ENCODE measurements at places on chromosomes 16 and 17.

DNA sequence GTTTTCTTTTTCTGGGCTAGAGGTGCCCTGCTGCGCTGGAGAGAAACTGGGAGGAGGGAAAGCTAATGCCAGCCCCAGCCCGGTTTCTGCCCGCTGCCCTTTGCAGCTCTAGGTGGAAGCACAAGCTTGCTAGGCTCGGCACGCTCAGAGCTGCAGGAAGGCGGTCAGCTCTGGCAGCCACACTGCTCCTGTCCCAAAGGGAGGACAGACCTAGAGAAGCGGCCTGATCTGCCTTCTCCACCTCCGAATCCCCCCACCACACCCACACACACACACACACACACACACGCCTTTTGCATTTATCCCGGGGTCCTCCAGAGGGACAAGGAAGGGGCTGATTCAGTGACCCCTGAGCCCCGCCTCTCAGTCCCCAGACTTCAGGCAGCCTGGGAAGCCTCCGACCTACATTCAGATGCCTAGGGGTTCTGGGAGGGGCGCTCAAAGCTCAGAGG, 418.1 kb downstream of the SOX9 start:
- no peak for DNase-seq

DNA sequence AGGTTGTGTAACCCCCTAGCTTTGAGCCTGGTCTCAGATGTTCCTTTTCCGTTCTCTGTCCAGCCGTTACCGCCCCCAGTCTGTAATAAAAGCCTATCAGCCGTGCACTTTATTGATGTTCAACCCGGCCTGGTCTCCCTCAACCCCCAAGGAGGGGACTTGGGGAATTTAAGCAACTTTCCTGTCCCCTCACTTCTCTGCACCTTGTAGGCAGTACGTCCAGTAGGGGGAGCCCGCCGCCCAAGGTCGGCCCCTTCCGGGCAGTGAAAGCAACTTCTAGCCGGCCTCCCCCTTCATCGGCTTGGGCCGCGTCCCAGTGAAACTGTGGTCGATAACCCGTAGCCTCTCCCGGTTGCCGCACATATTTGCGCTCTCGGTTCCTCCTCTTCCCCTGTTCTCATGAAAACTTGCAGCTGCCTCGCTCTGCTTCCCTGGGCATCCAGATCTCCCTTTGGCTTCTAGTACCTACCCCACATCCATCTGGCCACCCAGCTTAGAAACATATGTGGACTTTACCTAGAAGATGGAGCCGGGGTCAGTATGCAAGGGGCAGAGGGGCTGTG, 7.9 kb downstream of the PNPO start:
- no peak for DNase-seq

DNA sequence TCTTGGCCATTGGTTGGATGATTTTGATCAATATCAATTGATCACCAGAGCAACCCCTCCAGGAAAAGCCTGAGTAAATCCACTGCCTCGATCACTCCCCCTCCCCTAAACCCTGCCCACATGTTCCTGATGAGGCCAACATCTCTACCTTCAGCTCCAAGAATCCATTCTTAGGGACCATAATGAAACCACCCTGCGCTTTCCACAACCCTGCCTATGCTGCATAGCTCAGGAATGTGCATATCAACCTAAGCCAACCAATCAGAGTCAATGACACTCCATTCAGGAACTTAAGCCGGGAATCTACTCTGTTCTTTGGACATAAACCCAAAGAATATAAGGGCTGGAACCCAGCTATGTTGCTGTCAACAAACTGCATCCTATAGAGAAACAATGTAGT, 86.3 kb downstream of the MYH11 start:
- no peak for DNase-seq

DNA sequence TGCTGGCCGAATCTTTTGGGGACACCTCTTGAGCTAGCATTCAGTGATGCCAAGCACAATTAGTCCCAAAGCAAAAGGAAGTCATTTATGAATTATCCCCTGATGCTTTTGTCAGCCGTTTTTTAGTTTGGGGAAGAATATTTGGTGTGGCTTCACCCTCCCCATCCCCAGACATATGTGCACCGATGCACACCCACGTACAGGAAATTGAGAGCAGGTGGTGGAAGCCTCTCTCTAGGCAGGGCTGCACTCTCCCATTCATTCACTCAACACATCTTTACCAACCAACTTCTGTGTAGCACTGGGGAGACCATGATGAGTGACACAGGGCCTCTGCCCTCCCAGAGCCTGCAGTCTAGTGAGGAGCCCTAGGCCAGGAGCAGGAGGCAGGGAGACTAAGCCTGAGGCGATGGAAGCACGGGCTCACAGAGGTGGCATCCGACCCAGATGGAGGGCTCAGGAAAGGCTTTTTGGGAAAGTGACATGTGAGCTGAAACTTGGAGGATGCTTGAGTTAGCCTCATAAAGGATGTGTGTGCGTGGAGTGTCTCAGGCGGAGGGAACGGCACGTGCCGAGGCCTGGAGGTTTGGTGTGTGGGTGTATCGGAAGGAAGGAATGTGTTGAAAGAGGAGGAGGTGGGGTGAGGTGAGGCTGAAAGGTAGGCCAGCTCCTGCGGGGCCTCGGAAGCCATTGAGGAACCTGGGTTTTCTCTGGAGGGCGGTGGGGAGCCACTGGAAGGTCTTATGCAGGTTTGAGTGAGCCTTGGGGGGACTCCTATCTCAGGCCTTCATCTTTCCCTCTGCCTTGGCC, 43.8 kb downstream of the PSME3IP1 start:
- no peak for DNase-seq

DNA sequence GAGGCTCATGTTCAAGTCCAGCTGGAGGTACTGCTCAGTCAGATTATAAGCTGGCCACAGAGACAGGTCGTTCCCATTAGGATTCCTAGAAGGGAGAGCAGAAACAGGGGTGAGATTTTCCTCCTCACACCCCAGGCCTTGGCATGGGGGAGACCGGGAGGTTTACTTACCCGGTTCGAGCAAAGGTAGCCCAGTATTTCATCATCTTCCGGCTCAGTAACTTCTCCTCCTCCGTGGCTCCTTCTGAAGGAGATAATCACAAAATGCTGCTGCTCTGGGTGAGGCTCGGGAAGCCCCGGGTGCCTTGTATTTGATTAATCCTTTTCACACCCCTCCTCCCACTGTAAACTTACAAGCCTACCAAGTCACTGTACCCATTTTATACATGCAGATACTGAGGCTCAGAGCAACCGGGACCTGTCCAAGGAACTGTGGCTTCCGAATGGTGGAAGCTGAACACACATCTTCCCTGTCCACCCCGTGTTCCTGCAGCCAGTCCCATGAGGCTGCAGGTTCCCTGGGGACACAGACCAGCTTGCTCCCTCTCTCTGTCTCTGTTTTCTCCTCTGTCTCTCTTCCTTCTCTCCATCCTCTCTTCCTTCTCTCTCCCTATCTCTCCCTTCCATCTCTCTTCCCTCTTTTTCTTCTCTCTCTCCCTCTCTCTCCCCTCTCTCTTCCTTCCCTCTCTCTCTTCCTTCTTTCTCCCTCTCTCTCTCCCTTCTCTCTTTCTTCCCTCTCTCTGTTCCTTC, 13.9 kb upstream of the CES1 start:
- no peak for DNase-seq

DNA sequence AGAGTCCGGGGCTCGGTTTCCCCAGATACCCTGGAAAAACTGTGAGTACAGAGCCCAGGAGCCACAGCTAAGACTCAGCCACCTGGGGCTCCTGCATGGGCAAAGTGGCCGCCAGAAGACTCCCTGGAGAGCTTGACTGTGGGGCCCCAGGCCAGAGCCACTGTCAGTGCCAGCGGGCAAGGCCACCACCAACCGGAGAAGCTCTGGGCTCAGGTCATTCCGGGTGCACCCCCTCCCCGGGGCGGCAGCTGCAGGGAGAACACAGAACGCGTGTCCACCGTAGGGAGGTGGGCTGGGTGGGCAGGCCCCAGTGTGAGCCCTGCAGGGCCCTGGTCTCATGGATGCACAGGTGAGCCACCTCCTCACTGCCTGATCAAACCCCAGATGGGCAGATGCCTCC, 22.3 kb upstream of the RBFOX3 start:
- no peak for DNase-seq

DNA sequence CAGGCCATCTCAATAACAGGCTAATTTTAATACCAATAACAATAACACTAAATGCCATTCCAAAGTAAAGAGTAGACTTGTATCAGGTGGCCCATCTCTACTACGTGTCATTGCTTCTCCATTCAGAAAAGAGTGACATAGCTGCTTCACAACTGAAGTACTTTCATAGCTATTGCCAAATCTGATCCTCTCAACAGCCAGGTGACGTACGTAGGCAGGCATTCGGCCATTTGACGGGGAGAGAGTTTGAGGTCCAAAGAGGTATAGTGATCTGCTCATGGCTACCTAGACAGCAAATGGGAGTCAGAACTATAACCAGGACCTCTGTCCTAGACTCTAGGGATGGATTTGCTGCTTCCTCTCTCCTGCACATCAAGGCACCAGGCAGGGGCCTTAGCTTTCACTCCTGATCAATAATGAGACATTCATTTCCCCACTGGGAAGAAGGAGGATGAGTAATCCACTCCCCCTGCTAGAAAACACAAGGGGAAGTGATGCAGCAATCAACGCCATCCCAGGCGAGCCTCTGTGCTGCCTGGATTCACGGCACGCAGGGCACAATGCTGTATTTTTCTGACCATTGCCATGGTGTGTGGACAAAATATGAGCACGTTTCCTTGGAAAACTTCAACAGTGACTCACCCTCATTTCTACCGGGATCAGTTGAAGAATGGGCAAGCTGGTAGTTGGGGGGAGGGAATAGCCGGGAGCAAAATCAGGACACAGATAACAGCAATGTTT, 80.9 kb downstream of the SPACA3 start:
- no peak for DNase-seq

- no peak for DNase-seq
These were observed 24.3 kb upstream of the RFFL start for GRCh38 chr17:35087731-35088355.

GRCh38 chr16:528111-529011, 849 bp downstream of the CAPN15 start:
- DNase-seq: no peak

DNA sequence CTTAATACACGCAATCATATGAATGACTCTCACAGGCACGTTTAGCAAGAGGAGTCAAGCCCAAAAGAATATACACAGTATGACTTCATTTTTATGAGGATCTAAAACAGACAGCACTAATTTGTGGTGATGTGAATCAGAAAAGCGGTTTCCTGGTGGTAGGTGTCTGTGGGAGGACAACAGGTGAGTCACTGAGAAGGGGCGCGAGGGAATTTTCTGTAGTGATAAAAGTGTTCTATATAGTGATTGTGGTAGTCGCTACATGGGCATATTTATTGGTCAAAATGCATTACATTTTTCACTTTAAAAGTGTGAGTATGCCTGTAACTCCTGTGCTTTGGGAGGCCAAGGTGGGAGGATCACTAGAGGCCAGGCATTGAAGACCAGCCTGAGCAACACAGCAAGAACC, 7.6 kb upstream of the TNRC6A start:
- DNase-seq: no peak

- DNase-seq: no peak
These were observed 98.3 kb upstream of the GRIN2A start for GRCh38 chr16:10280262-10281170.

- no peak for DNase-seq
These were observed at the start of gene RNF222 for GRCh38 chr17:8397636-8398035. Gene RNF222 (minus strand): TSS chr17:8397827. CDS start chr17:8393461, 4,366 bp downstream.

DNA sequence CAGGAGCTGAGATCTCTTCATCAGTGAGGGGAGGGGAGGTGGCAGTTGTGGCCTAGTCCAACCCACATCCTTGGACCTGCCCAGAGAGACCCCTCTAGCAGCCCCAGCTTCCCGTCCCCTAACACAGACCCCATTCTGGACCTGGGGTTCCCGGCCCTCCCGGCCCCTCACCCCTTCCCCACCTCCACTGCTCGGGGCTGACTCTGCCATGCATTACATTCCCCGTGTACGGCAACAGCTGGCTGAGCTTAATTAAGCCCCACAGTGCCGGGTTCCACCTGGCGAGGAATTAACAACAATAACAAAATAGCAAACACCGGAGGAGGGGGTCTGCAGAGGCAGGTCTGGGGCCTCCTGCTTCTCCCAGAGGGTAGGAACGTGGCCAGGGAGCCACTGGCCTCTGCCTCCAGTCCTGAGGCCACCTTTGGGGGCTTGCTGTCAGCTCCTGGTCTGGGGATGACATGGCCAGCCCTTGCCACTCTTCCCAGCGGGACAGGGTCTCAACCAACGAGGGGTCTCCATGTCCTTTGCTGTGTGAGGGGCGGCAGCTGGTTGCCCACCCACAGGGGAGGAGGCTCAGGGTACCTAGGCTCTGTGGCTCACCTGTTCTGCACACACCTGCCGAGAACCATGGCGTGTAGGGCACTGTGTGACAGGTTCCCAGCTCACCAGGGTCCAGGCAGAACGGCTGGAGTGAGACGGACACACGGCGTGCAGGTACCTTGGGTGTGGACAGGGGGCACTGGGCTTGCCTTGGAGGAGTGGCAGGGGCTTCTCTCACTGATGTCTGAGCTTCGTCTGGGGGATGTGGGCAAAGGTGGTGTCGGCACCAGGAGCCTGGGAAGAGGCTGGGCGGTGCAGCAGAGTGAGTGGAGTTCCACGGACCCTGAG, 46.9 kb upstream of the CBFA2T3 start:
- no peak for DNase-seq

- DNase-seq: no peak
These were observed 16.6 kb downstream of the CASKIN2 start for GRCh38 chr17:75498726-75499213.

- DNase-seq: no peak
These were observed 646.7 kb upstream of the SALL1 start for GRCh38 chr16:51797669-51798259.
